Right cardiac atrium (tissue), 5 donors: ENCODE measurements at places on chromosomes 2 and 18.

DNA sequence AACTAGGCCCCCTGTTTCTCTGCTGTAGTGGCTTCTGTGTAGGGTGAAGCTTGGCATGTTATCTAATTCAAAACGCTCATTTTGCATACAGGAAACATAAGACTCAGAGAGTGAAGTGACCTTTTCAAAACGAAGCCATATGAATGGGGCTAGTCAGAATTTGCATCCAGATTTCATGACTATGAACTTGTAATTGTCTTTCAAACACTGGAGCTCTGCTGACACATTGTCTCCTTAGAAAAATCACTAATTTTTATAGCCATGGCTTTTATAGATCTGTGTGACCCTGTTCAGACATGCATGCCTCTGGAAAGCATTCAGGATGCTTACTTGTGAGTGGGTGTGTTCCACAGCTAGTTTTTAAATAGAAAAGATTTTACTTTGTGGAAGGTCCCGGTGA is 444.3 kb upstream of the GCFC2 start:
- no peak for DNase-seq

DNA sequence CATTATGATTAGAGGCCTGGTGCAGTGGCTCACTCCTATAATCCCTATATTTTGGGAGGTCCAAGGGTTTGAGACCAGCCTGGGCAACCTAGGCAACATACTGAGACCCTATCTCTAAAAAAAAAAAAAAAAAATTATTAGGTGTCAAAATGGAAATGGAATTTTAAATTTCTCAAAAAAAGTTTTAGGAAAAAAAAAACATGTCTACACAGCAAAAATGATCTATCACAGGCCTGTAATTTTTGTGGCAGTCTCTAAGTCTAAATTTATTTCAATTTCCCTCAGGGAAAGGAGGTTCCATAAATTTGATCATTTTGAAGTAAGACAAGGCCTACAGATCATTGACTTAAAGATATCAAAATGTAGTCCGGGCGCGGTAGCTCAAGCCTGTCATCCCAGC is 16.3 kb downstream of the MRPL44 start:
- no peak for DNase-seq

GRCh38 chr2:164651361-164651760 is 30.1 kb upstream of the GRB14 start:
- DNase-seq: no peak

GRCh38 chr2:84792856-84793522 is 87.9 kb downstream of the TRABD2A start:
- DNase-seq: no peak

GRCh38 chr2:226198956-226199355 is 600.7 kb downstream of the IRS1 start:
- DNase-seq: no peak

- DNase-seq: no peak
Observed at GRCh38 chr2:150042500-150043171, 444.8 kb downstream of the RND3 start.

GRCh38 chr2:54864727-54865126 is 141.3 kb downstream of the EML6 start:
- DNase-seq: no peak

GRCh38 chr18:34595690-34596089 is 114.4 kb upstream of the DTNA start:
- DNase-seq: no peak

DNA sequence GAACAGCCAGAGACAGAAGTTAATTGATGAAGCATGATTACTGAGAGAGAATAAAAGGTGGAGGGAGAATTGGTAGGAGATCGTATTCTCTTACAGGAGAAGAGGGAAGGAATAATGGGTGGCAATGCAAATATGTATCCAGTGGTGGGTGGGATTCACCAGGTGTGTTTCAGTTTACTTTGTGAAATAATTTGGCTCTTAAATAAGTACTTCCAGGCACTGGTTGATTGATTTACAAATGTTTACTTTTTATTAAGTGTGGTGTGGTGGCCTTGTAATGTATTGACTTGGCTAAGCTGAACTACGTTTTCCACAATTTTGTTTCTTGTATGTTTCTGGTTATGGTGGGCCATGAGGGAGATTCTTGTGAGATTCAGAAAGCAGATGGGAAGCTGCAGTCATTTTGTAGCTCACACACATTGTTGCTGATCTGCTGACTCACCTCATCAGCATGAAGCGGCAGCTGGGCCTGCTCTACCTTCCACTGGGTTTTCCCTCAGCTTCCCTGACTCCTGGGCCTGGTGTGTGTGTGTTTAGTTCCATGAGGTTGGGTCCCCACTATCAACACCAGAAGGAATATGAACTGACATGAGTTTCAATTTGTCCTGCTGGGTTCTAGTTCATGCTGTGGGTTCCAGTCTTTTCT is 32.6 kb downstream of the MYL12B start:
- no peak for DNase-seq

DNA sequence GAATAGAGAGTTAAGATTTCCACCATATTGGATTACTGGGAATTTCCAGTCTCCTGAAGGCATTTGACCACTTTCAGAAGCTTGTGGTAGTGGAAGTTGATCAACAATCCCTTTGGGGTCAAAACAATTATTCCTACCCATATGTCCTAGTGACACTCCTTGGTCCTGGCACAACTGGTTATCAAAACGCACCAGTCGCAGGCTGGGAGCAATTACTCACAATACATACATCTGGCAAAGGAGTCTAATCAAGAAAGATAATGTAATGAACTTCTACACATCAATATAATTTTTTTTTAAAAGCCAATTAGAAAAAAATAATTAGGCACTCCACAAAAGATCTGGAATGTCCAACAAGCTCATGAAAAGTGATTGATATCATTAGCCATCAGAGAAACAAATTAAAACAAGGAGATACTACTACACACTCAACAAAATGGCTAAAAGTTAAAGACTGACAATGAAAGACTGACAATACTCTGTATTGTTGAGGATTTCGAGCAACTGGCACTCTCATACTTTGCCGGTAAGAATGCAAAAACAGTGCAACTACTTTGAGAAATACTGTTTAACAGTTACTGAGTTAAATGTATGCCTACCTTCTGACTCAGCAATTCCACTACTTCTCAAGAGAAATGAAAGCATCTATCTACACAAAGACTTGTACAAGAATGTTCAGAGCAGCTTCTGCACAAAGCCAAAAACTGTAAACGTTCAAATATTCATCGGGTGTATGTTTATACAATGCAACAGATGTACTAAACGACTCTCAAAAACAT is 2.0 kb downstream of the INO80C start:
- no peak for DNase-seq

DNA sequence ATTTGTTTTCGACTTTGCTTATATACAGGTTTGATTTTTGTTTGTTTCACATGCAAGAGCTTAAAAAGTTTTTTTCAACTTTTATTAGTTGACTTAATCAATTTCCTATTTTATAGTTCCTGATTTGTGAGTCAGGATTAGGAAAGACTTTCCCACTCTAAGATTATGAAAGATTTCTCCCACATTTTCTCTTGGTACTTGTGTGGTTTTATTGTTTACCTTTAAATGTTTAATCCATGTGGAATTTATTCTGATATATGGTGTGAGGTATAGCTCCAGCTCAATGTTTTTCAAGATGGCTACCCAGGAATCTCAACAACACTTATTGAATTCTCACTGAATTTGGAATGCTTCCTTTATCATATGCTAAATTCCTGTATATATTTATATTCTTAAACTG is 117.8 kb upstream of the LGALSL start:
- no peak for DNase-seq
